Activated CD4-positive, alpha-beta memory T cell treated with anti-CD3 and anti-CD28 coated beads, Interleukin-2, amount 10 ng/mL, durations not matched to agents 7 days and 5 days (primary cell): ENCODE measurements at places on chromosomes 2 and 18. TPM values are rescaled to one million over a fixed set of nuclear protein-coding genes. Genes with fewer than 3 reads are reported as not detected.

DNA sequence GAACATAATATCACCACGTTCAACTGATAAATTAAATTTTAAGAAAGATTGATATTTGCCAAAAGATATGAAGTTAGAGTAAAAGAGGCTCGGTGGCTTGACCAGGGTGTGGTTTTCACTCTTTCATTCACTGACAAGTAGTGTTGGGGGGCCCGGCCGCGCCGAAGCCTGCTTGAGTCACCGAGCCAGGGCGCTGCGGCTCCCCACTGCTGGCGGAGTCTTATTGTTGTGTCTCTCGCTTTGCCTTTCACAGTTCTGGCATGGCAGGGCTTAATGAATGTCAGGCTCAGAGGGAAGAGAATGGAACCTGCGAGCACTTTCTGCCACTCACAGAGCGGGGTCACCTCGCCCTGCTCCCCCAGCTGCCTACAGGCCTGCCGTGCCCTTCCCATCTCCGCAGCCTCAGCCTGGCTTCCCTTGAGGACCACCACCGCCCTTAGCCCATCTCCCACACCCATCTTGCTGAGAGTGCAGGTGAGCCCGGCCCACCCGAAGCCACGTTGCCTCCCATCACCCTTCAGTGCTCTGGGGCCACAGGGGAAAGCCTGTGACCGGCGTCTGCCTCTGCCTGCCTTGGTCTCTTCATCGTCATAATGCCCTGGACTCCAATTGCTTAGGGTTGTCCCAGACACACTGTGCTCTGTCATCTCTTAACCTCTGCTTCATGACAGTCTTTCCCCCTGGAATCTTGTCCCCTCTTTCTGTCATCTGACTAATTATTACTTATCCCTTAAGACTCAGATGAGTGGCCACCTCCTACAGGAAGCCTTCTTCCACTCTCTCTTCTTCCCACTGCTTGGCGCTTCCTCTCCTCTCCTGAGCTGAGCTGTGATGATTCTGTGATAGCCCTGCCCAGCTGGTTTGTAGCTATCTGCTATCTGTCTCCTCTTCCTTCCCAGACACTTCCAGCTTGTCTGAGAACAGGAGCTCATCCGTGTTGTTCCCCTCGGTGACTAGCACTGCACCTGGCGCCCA, 142.5 kb downstream of the FAM210A start:
- no peak for DNase-seq

RTP5 gene
- total RNA-seq = 0.13 TPM

LRATD1 gene
- not detected for total RNA-seq

- DNase-seq = no peak
Observed at GRCh38 chr2:173150963-173151362, 75.3 kb downstream of the MAP3K20 start.
